Panc1 (cell line): ENCODE measurements at places on chromosomes 16 and 17. TPM values are rescaled to one million over a fixed set of nuclear protein-coding genes. Genes with fewer than 3 reads are reported as not detected.

DNA sequence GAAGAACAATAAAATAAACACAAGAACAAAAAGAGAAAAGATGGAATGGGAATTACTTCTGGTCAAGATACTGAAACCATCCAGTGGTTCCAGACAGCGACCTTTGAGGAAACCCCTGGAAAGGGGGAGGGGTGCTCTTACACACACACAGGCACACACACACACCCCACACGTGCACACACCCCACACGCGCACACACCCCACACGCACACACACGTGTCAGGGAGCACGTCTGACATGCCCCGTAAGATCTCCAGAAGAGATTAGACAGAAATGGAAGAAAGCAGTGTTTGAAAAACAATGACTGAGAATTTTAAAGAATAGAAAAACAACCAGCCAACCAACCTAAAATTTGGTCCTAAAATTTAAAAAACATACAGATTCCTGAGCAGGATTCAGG is 45.3 kb upstream of the FASN start:
- no peak for DNase-seq

DNA sequence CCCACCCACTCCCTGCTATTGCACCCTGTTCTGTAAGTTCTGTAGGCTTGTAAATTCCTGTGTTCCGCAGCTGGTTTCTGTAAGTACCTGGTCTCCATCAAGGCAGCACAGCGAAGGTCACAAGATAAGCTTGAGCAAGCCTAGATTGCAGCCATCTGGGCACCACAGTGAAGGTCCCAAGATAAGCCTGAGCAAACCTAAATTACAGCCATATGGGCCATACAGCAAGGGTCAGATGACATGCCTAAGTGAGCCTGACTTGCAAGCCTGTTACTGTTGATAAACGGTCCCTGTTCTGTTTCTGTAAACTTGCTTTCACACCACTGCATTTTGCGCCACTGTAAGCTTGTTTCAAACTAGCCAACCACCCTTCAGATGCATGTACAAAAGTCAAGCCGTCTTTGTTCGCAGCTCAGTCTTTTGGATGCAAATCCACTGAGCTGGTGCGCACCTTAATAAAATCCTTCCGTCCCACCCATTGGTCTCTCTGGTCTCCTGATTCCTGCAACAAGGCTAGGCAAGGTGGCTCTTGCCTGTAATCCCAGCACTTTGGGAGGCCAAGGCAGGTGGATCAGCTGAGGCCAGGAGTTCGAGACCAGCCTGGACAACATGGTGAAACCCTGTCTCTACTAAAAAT is 42.6 kb upstream of the ATF7IP2 start:
- DNase-seq: no peak

GRCh38 chr17:27473748-27474609 is 17.7 kb downstream of the KSR1 start:
- DNase-seq: no peak

CTCF gene
- total RNA-seq: 33.1 TPM

GRCh38 chr17:57563958-57564357 is 181.1 kb downstream of the CCDC182 start:
- DNase-seq: no peak

DNA sequence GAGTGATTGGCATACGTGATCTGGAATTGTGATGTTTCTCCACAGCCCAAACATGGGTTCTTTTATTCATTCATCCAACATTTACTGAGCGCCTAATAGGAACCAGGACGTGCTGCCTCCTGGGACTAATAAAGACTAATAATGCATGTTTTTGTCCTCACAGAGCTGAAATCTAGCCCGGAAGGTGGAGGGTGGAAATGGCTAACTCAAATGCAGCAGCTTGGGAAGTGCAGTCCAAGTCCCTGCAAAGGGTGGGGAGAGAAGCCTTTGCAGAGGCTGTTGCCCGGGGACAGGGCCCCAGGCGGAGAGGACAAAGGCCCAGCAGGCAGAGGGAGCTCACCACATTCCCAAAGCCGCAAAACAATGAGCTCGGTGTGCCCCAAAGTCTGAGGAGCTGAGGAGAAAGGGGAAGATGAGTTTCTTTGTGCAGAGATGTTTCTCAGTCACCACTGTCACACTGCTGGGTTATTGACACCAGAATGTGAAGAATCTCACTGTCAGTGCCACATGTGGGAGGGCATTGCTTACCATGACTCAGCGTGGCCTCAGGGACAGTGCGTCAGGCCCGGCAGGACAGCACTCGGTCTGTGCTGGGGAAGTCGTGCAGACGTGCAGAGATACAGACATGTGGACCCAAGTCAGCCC is 118.2 kb upstream of the CHMP6 start:
- no peak for DNase-seq

- DNase-seq: no peak
These were observed 119.7 kb upstream of the CACNG5 start for GRCh38 chr17:66715076-66715675.

DNA sequence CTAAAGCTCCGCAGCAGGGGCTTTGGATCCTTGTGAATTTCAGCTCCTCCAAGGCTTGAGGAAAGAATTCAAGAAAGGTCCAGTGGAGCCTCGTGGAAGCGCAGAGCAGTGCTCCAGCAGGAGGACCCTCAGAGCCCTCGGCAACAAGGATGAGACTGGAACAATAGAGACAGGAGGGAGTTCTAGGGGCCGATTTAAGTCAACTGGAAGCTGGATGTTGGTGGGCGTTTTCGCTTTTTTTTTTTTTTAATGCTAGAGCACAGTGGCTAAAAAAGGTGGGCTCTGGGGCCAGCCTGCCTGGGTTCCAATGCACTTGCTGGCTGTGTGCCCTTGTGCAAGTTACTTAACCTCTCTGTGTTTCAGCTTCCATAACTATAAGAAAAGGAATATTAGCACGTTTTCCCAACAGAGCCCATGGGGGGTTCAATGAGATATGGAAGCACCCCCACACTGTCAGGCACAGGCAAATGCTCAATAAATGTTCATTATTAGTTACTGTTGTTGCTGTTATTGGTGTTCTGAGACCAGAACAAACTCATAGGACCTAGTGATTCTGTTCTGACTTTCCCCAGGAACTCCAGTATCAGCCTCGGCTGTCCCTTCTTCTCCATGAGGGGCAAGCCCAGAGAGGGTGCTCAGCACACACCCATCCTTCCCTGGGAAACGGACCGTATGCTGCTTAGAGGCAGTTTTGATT is 5.3 kb upstream of the CBX8 start:
- no peak for DNase-seq

- DNase-seq: no peak
These were observed 555.0 kb upstream of the RBFOX1 start for GRCh38 chr16:6777624-6778023.
